Activated B cell treated with CpG ODN at 0.5 μM for 24 hours (primary cell): ENCODE measurements at places on chromosomes 7 and 10. TPM values are rescaled to one million over a fixed set of nuclear protein-coding genes. Genes with fewer than 3 reads are reported as not detected.

The SBDS gene
- total RNA-seq = 26.6 and 32.2 TPM in 2 replicates

DNA sequence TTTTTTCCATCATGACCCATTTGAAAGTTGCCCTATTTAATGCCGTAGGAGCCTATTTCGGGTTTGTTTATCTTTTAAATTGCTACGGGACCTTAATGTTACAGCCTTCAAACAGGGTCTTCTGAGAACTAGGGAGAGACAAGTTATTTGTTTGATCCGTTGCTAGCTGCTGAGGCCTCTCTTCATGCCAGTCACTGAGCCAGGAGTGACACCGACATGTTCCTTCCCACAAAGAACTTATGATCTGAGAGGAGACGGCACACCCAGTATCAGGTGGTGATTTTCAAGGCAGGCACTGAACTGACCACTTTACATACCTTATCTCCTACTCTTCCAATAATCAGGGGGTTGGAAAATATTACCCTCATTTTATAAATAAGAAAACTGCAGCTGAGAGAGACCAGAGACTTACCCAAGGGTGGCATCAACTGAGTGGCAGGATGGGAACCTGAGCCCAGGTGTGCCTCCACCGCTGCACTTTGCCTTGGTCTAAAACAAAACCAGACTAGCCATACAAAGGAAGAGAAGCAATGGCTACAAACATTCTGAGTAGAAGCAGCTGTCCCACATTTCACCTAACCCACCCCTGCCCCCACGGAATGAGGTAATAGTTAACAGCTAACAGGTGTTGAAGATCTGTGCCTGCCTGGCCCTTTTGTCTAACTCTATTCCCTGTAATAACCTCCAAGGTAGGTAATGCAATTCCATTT lies 40.5 kb downstream of the PPP1R3C start:
- no peak for DNase-seq

DNA sequence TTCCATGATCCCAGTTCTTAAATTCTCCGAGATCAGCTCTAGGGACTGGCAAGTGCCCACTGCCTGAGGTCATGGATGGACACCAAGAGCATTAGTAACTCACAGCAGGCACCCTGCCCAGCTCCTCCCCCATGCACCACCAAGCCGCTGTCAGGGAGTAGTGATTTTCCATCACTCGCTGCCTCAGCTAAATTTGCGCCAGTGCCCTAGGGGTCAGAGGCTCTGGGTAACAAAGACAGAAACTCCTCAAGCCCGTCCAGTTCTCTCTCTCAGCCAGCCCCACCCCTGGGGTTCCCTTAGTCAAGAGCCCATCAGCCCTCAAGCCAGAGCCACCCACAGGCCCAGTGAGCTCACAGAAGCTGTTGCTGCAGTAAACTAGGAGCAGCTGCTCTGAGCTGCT lies 30.0 kb downstream of the PAX2 start:
- DNase-seq = no peak

GRCh38 chr7:43363035-43363791 lies 219.7 kb upstream of the STK17A start:
- no peak for DNase-seq

GRCh38 chr7:74480861-74481417 lies 27.2 kb downstream of the GTF2IRD1 start:
- no peak for DNase-seq

DNA sequence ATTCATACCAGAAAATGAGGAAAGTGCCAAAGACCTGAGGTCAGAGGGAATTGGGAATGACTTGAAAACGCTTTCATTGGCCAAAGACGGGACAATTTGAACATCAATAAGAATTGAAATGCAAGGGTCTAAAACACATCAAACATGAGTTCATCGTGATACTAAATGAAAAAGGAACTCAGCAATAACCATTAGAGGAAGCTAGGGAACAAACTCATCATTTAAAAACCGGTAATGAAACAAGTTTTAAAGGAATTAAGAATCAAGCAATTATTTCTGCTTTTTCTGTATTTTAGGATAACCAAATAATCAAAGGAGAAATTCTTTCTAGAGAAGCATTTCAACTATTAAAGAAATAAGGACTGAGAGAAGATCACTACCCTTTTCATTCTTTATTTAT lies 303.1 kb downstream of the ARHGAP12 start:
- DNase-seq = no peak
